Liver (tissue), 10 donors: ENCODE measurements at places on chromosomes 3 and 15. TPM values are rescaled to one million over a fixed set of nuclear protein-coding genes. Genes with fewer than 3 reads are reported as not detected.

The RBMS3 gene
- total RNA-seq: 6.8 TPM

The WDR48 gene
- 24.9 TPM for total RNA-seq

The ANKUB1 gene
- total RNA-seq: not detected

The NR1I2 gene
- 3.2 TPM for total RNA-seq
